Fibroblast of mammary gland (primary cell): ENCODE measurements at places on chromosomes 12 and 14.

- no peak for DNase-seq
Measured at GRCh38 chr12:116122628-116123027, 154.9 kb downstream of the MED13L start.

DNA sequence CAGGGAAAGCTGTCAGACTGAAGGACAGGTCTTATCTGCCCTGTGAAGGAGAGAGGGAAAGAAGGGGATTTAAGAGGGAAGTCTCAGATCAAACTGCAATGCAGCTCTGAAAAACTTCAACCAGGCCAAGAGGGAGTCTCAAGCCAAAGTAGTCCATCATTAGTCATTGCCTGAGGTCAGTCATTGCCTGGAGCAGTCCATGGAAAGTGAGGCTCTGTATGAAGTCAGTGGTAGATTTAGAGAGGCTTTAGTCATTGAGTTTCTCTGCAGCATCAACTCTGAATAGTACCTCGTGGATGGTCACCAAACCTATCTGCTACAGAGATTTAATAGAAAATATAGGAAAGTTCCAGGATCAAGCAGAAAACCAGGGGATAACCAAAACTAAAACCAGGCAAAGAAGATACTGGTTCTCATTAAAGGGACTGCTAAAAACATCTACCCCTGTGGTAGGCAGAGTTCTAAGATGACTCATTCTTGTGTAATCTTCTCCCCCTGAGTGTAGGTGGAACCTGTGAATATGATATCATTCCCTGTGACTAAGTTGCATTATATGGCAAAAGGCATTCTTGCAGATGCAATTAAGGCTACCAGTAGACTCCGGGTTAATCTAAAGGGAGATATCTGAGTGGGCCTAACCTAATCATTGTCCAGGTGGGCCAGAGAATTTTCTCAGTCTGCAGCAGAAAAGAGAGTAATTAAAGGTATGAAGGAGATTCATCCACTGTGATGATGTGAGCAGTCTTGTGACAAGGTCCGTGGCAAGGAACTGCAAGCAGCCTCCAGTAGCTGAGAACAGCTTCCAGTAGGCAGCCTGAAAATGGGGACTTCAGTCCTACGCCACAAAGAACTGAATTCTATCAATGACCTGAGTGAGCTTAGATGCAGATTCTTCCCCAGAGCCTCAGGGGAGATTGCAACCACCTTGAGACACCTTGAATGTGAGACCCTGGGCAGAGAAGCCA lies 123.1 kb downstream of the GALC start:
- DNase-seq, result peak; percentile 93

- peak; percentile 73 for DNase-seq
Measured at GRCh38 chr12:32198555-32198954, 91.9 kb downstream of the BICD1 start.

GRCh38 chr14:70856851-70857495 lies 47.7 kb upstream of the MAP3K9 start:
- DNase-seq, result peak; percentile 95

DNA sequence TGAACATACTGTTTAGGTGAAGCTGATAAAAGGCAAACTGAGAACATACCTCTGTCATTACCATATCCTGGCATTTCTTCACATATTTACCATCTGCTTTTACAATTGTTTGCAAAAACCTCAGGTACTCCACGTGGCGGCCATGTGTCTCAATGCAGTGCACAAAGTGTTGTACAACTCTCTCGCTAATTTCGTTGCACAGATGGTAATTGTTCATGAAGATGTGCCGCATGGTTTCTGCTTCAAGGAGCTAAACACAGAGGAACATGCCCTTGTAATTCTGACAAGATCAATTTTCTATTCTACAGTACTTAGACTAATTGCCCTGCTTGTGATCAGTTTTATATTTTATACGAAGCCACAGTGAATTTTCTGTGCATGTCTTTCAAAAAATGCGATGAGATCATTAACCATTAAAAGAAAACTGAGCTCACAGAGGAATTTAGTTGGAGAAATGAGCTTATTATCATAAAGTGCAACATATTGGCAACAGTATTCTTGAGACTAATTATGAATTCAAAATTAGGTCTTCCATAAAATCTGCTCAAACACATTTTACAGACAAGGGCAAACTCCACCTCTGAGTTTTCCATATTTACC lies 233.8 kb downstream of the ITPR2 start:
- DNase-seq, result no peak

DNA sequence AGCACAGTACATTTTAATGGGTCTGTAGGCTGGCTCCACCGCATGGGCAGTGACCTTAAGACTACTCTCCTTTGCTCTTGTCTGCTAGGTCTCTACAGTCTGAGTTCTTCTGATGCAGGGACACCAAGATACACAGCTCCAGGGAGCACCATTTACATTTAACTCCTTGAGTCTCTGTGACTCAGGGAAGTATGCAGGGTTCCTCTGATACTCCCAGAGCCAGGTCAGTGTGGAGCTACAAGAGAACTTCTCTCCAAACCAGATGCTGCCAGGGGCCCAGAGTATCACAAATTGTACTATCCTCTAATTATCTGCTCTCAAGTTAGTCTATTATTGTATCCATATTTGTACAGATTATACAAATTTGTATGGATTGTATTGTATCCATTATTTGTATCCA lies 15.2 kb downstream of the ZFP36L1 start:
- DNase-seq, result no peak
